Nucleus accumbens (tissue), 56 donors: ENCODE measurements at places on chromosomes 1 and 21.

DNA sequence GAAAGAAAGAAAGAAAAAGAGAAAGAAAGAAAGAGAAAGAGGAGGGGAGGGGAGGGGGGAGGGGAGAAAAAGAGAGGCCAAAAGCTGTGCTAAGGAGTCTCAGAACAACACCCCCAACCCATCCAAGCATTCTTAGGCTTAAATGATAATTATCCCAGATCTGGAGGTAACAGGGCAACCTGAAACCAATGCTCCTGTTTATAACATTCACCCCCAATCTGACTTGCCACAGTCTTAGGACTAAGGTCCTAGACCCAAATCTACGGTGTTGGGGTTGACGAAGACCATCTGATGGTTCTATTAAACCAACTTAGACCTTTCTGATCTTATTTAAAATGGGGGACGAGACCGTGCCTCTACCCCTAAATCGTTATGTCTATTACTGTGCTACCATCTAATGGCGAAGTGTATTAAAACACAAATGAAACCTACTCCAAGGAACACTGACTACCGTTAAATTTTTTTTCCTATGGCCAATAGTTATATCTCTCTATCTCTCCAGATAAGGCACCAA is 119.3 kb upstream of the CDC42BPA start:
- no peak for DNase-seq

GRCh38 chr1:7121622-7121988 is 336.4 kb downstream of the CAMTA1 start:
- DNase-seq = peak; percentile 39

DNA sequence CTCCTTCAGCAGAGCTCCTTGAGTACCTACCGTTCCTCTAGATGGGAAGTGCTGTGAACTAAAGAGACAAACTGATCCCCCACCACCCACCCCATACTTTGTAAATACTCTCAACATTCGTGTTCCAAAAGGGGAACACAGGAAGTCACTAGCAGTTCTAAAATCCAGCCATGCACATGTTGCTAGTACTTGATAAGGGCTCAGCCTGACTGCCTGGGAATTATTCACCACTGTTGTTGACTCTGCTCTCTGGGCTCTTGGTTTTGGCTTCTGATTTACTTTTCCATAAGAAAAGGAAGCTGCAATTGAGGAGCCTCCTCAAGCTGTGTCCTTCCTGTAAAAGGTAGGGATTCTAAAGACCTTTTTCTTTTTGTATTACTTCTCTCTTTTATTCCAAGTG is 67.5 kb downstream of the IVNS1ABP start:
- no peak for DNase-seq

GRCh38 chr21:37764691-37765090 is 151.6 kb downstream of the KCNJ6 start:
- DNase-seq = no peak

DNA sequence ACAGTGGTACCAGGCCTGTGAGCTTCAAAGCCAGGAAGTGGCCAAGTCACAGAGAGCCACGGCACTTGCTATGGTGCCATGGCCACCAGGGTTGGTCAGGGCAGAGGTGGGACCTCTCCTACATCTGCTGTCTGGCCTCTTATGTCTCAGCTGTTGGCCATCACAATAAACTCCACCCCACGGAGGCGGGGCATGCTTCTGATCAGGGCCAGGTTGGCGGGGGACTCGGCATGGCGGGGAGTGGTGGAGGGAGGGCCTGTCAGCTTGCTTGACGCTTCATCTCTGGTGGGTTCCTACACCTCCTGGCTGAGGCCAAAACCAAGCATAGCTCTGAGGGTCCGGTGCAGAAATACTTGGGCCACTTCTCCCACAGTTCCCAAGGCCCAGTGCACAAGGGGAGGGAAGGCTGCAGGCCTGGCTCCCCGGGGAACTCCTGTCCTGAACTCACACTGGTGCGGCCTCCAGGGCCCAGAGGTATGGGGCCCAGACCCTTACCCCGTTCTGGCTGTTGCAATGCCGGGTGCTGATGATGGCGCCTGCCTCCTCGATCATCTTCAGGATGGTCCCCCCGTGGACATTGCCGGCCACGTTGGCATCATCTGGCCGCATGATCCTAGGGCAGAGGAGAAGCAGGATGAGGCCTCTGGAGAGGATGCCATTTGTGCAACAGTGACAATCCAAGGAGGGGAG is 44.2 kb downstream of the ACOT7 start:
- no peak for DNase-seq

DNA sequence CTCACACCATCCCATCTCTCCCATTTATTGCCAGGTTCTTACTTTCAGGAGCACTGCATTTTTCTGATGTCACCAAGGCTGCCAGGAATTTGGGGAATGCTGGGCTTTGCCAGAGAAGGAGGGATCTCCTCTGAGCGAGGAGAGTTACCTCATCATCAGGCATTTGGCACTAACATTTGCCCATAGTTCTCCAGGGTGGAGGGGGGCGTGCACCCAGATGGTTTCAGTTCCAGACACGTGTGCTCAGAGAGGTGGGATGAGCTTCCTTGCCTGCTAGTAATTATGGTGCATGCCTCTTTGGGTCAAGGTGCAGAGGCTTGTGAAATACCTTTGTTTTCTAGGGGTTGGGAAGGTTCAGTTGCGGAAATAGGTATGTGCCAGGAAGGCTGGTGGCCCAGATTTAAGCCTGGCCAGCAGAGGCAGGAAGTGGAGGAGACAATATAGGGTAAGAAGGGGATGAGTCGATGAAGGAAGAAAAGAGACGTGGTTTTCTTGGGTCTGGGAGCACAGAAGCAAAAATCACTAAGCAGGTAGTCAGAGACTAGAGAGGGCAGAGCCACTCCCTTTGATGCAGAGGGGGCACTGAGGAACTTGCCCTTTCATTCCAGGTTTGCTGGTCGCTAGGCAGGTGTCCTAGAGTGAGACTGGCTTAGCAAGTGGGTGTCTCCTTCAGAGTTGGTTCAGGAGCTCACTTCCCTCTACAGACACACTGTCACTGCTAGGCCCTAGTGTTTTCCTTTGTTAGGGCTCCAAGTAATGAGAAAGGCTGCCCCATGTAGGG is 7.2 kb downstream of the TUFT1 start:
- DNase-seq = no peak

GRCh38 chr1:187504779-187505178 is 676.0 kb downstream of the PLA2G4A start:
- DNase-seq = no peak

DNA sequence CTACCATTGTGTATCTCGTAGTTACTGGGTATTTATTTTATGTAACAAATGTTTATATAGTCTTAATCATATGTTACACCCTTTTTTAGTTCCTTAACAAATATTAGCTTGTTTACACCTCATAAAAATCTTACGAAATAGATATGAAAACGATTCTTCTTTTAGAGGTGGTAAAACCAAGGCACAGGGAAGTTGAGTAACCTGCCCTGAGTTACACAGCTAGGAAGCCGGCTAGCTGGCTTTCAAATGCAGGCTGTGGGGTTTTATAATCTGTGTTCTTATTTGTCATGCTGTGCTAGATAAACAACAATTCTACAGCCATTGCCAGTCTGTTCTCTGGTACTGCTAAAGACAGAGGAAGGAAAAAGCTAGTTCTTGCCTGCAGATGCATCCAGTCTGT is 109.6 kb downstream of the NOS1AP start:
- DNase-seq = no peak

GRCh38 chr1:205798577-205798976 is 14.4 kb downstream of the SLC41A1 start:
- no peak for DNase-seq
